K562 (cell line): ENCODE measurements at places on chromosomes 16 and 17.

- no peak for DNase-seq
Observed at GRCh38 chr17:71976011-71976649, 144.7 kb upstream of the SOX9 start.

DNA sequence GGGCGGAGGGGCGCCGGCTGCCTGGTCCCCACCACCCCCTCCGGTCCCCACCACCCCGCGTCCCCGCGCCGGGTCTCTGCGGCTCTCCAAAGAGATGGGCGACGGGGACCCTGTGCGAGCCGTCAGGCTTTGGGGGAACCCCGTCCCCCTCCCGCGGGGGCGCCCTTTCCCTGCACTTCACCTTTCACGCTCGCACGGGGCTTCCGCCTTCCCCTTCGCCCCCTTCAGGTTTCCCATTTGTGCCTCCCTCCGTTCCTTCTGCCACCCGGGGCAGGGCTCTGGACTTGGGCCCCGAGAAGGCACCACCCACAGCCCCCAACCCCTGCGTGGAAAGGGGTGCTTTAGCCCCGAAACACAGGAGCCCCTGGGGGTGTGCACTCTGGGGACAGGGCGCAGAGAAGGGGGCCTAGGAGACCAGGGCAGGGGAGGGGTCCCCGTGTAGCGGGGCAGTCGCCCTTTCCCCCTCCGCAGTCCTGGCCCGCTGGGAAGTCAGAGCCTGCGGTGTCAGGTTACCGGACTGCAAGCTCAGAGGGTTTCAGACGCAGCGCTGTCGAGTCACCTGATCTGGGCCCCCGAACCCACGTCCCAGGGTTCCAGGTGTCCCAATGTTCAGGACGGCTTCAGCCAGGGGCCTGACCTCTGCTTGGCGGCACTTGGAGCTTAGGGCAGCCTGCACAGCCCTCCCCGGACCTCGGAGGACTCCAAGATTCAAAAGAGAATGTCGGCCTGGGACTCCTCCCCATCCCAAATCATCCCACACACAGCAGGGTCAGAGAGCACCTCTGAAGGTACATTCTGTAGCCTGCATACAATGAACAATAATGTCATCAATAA lies 6.7 kb upstream of the CCDC92B start:
- DNase-seq, result peak; percentile 8

DNA sequence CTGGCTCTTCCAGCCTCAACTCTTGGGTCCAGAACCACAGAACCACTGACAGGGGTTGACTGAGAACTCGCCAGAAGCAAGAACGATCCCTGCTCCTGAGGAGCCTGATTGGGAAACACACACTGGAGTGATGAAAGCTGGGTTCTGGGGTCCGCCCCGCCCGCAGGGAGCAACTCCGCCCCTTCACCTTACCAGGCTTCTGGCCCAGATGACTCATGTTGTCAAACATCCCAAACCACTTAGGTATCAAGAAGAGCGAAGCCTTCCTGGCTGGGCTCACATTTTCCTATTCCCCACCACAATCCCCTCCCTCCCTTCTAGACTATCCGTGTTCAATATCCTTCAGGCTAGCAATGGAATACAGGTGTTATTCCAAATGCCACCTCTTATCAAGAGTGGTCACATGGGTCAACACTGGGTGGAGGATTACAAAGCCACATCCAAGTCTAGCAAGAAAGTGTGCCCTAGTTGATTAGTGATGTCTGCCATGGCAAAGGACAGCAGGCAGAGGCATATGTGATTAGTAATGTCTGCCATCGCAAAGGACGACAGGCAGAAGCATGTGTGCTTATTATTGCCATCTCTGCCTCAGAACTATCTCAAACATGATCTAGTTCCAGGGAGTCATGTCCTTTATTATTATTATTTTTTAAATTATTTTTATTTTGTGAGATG lies 70.5 kb downstream of the TIMM22 start:
- no peak for DNase-seq

DNA sequence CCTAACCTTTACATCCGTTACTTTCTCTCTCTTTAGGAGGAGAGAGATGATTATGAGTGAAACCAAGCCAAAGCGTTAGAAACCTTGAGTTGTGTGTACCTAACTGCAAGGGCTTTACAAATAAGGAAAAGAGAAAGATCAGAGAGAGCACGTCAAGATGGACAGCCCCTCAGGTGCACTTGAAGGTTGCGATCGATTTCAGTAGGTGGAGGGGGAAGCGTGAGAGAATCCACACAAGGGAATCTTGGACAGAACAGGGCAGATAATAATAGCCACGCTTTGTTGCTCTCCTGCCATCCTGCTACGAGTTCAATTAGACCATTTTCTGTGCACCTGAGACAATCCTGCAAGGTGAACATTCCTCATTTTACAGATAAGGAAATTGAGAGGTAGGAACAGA lies 78.4 kb downstream of the VAT1L start:
- DNase-seq, result no peak

- DNase-seq, result no peak
Observed at GRCh38 chr17:45791935-45792334, 7.8 kb downstream of the CRHR1 start.

DNA sequence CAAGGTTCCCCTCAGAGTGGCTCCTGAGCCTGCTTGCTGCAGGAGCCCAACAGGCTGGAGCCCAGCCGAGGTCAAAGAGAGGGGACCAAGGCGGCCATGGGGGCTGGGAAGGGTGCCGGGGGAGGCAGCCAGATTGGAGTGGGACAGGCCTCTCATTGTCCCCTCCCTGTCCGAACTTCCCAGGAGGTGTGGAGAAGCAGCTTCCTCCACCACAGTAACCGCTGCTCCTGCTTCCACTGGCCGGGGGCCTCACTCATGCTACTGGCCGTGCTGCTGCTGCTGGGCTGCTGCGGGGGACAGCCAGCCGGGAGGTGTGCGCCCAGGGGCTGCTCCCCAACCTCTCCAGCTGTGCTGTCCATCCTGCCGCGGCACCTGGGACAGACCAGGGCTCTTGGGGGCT lies 29.3 kb downstream of the TMEM94 start:
- no peak for DNase-seq

- no peak for DNase-seq
Observed at GRCh38 chr17:30915833-30916611, 5.7 kb upstream of the ADAP2 start.

GRCh38 chr16:73326221-73326620 lies 278.3 kb upstream of the ZFHX3 start:
- no peak for DNase-seq

- no peak for DNase-seq
Observed at GRCh38 chr16:80144191-80144590, 396.6 kb upstream of the DYNLRB2 start.

- no peak for DNase-seq
Observed at GRCh38 chr17:43465049-43465448, 18.7 kb upstream of the DHX8 start.

DNA sequence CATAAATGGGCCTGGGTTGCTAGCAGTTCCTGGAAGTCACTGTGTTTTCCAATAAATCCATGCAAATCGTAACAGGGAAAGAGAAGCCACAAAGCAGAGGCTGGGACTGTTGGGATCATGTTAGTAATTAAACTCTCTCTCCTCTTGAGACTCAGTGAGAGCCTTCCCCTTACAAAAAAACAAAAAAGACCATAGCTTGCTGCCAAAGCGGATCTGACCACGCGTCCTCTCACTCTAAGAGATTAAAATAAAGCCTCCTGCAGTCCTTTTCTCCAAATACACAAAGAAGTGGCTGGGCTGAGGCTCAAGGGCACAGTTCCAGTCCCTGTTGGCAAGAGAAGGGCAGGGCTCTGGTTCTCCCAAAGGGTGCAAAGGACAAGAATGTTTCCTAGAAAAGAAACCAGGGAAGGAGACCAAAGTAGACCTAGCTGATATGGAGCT lies 38.5 kb downstream of the PIGL start:
- DNase-seq, result no peak

GRCh38 chr17:39513915-39514314 lies 52.6 kb downstream of the CDK12 start:
- no peak for DNase-seq

DNA sequence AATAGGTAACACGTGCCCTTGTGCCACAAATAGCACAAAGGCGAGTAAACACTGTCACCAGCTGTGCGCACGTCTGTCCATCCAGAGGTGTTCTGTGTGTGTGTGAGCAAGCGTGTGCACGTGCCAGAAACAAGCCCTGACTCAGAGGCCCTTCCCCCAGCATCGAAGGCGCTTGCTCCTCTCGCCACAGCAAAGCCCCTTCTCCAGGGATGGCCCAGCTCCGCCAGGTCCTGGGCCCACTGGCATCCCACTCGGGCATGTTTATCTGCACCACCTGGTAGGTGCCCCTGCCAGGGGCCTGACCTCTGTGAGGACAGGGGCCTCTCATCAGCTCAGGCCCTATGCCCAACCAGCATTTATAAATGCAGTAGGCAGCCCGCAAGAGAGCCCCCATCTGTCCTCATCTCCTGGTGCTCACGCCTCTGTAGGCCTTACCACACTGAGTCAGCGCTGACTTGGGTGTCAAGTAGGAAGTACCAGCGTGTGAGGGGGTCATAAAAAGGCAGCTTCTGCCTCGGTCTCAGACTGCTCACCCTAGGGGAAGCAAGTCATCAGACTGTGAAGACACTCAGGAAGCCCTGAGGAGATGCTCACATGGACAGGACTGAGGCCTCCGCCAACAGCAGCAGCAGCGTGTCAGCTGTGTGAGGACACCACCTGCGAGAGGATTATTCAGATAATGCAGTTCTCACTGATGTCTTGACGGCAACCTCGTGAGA lies 10.8 kb downstream of the TMEM235 start:
- no peak for DNase-seq

- no peak for DNase-seq
Observed at GRCh38 chr16:80389338-80389737, 151.5 kb upstream of the DYNLRB2 start.

GRCh38 chr16:88989852-88990547 lies 13.0 kb upstream of the CBFA2T3 start:
- DNase-seq, result no peak

DNA sequence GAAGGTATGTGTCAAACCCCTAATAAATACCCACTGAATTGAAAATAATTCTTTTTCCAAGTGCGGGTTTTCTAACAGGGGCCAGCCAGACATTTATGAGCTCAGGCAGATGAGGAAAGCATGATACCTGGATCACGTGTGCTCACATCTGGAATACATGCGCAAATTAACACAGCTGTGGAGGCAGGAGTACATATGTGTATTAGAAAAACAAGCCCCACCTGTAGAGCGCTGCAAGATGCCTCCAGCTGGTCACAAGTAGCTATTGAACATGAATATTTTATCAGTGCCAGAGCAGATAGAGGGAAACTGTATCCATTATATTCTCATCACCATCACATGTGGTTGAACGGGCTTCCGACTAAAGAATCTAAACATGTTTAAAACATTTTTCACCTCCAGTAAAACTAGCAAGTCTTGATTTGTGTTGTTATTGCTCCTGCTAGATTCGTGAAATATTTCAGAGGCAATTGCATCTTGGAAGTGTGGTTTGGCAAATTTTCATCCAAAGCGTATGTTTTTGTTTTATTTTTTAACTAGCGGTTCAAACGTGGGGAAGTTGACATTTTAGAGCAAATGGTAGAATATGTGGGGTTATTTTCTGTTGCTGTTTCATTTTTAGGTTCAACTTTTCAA lies 482.8 kb downstream of the CDH13 start:
- no peak for DNase-seq

DNA sequence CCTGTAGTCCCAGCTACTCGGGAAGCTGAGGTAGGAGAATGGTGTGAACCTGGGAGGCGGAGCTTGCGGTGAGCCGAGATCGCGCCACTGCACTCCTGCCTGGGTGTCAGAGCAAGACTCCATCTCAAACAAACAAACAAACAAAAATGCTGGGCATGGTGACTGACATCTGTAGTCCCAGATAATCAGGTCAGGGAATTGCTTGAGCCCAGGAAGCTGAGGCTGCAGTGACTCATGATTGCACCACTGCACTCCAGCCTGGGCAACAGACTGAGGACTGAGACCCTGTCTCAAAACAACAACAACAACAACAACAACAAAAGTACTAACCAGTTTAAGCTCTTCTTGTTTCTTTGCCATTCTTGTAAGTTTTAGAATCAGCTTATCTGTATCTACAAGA lies 383.0 kb upstream of the PMFBP1 start:
- no peak for DNase-seq

- DNase-seq, result no peak
Observed at GRCh38 chr16:68362262-68362913, 51.6 kb downstream of the PRMT7 start.

GRCh38 chr17:77111934-77112296 lies 28.9 kb upstream of the SEC14L1 start:
- DNase-seq, result no peak

GRCh38 chr17:34723875-34724274 lies 144.5 kb downstream of the TMEM132E start:
- no peak for DNase-seq

DNA sequence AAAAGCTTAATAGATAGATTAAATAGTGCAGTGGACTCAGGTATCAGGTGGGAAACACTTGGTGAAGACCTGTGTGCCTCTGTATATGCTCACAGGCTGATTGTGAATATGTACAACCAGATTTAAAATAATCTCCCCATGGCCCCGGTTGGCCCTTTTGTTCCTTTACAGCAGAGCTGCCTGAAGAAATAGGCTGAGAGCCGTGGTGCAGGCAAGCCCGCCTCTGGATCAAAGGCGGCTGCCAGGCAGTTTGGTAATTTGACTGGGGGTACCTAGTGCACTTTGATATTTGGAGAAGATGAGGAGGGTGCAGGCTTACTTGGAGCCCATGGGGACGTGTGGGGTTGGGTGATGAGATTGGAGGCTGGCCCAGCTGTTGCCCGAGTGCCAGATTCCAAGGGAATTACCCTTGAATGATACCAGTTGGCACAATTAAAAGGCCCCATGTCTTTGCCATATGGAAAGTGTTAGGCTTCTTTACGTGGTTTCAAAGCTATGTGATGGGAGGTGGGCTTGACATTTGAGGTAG lies 5.0 kb downstream of the NKD1 start:
- DNase-seq, result no peak

DNA sequence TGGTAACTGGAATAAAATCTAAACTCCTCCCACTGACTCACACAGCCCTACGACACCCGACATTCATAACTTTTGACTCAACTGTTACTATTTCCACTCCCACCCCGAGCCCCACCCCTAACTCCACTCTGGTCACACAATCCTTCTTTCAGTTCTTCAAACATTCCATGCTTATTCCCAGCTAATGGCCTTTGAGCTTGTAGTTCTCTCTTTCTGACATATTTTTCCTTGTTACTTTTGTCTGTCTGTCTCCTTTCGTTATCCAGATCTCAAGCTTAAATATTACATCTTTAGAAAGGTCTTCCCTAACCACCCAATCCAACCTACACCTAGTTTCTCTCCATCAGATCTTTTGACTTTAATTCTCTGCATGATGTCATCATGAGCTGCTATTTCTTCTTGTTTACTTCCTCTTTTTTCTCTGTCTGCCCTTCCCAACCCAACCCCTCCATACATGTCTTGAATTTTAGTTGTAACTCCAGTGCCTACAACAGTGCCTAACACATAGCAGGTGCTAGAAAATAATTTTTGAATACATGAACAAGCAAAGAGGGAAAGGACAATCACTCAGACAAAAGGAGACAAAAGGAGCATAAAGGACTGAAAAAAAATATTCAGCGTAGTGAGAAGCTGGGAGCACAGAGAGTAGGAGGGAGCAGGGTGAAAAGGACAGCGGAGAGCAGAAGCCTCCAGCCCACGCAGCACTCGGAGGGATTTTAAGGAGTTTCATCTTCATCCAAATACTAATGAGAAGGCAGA lies 65.2 kb upstream of the SMIM36 start:
- peak; percentile 14 for DNase-seq
